ENCODE measurements at places on chromosomes 7 and 10. TPM values are rescaled to one million over a fixed set of nuclear protein-coding genes. Genes with fewer than 3 reads are reported as not detected.

- H3K27ac ChIP-seq: no peak overlapping the region
- H3K36me3 ChIP-seq: no peaks in the 10 kb centered on the region
- H3K27me3 ChIP-seq: no peaks in the 10 kb centered on the region
- DNase-seq: no peak
Measured at GRCh38 chr7:41203542-41203941, 499.3 kb downstream of the INHBA start.

Gene TRIM24
- total RNA-seq: 126 TPM

- H3K27me3 ChIP-seq: no peaks in the 10 kb centered on the region
- no peaks in the 10 kb centered on the region for H3K36me3 ChIP-seq
- H3K4me1 ChIP-seq: no peaks in the 10 kb centered on the region
- DNase-seq: no peak
- no peak overlapping the region for H3K4me3 ChIP-seq
Measured at GRCh38 chr7:151552352-151553028, 32.8 kb upstream of the RHEB start.

Gene ELAPOR2
- total RNA-seq: 42.9 TPM

- no peak for DNase-seq
- no peaks in the 10 kb centered on the region for H3K36me3 ChIP-seq
- no peak overlapping the region for H3K4me3 ChIP-seq
- H3K27me3 ChIP-seq: no peaks in the 10 kb centered on the region
Measured at GRCh38 chr10:17479822-17480221, 25.4 kb upstream of the ST8SIA6 start.
